ENCODE measurements at places on chromosomes 12 and 14.

GRCh38 chr12:64457032-64457431 is 5.1 kb downstream of the TBK1 start:
- DNase-seq = no peak

DNA sequence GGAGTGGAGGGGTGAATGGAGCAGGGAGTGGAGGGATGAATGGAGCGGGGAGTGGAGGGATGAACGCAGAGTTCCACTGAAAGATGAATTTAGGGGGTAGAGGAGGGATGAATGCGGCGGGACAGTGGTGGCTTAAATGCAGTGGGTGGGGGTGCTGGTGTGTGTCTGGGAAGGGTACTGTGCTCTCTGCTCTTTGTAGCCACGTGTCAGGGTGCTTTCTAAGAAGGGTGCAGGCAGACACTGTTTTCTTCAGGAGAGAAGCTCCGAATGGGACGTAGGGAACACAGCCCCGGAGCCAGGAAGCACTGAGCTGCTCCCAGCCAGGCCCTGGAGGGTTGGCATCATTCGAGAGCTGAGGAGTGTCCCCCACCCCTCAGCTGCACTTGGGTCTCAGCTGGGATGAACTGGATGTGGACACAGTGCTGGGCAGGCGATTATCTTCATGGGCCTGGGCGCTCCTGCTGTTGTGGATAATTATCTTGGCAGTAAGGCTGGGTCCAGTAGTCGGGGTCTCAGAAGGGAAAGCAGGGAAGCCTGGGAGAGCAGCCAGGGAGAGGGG is 9.5 kb upstream of the CEP170B start:
- no peak for DNase-seq

DNA sequence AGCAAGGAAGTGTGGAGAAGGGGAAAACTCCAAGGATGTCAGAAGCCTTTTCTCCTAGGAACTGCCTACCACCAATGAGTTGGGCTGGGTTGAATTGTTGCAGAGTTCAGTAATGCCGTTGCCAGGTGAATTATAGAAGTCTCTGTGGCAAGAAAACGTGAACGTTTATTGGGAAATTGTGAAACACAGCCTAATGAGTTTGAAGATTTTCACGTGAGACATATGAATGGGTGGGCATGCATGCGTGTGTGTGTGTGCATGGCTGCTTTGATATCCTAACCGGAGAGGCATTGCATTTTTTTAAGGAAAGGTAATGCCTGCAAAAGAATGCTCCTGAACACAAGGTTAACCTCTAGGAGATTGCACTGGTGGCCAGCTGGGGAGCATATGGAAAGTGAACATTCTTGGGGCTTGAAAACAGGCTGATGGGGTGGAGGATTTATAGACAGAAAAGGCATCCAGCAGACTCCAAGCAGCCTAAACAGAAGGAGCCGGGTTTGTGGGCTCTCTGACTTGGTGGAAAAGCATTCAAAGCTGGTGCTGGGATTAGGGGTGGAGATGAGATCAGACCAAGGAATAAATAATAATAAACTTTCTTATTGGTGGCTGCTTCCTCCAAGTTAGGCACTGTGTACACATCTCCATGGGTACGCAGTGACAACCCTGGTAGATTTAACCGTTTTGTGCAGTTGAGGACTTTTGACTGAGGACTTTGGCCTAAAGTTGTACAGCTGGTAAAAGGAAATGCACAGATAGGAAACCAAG is 67.8 kb downstream of the NTF3 start:
- no peak for DNase-seq

- DNase-seq = no peak
Measured at GRCh38 chr14:70002589-70003346, 123.6 kb downstream of the SMOC1 start.

DNA sequence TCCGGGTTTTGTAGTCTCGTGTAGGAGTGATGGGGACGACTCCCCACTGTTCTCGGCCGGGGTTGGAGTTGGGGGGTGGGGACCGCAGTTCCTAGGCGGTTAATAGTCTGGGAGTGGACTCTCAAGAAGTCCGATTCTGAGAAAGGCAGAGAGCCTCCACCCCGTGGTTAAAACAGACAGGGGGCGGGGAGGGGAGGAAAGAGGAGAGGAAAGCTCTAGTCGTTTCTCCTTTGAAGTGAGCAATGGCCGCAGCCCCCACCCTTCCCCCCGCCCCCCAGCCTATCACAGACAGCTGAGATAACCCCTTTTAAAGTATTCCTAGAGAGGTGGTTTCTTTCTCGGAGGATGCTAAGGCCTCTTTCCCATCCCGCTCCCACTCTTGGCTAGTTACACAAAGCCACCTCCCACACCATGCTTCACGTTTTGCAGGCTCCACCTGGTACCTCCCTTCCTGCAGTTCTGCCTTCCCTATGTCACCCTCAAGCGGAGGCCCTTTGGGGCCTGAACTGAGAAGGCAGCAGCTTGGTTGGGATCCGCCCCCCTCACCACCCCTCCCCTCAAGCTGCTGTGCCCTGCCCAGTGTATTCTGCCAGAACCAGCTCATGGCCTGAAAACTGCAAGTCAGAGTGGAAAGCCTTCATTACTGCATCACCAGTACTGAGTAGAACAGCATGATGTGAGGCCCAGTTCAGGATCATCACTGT is 853 bp downstream of the USP5 start:
- no peak for DNase-seq

- DNase-seq = no peak
Measured at GRCh38 chr12:57027011-57027804, 10.9 kb upstream of the TAC3 start.

- no peak for DNase-seq
Measured at GRCh38 chr12:63294327-63294632, 143.3 kb upstream of the AVPR1A start.

GRCh38 chr12:85835426-85836196 is 598 bp downstream of the RASSF9 start:
- DNase-seq = no peak
